ENCODE measurements at places on chromosomes 6 and 20.

DNA sequence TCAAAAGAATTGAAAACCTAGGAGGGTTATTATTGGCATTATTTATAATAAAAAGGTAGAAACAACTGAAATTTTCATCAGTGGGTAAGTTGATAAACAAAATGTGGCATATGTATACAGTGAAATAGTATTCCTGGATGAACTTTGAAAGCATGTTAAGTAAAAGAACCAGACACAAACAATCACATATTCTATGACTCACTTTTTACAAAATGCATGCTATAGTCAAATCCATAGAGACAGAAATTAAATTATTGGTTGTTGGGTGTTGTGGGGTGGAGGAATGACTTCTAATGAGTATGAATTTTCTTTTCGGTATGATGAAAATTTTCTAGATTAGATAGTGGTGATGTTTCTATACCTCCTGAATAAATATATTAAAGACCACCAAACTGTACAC lies 94.6 kb downstream of the LRRC1 start:
- peak; percentile 47 for DNase-seq

- no peak for DNase-seq
These were observed 6.4 kb upstream of the ZBTB46 start for GRCh38 chr20:63837479-63837878.

GRCh38 chr6:159981403-159982245 lies 12.7 kb downstream of the IGF2R start:
- DNase-seq = peak; percentile 78

DNA sequence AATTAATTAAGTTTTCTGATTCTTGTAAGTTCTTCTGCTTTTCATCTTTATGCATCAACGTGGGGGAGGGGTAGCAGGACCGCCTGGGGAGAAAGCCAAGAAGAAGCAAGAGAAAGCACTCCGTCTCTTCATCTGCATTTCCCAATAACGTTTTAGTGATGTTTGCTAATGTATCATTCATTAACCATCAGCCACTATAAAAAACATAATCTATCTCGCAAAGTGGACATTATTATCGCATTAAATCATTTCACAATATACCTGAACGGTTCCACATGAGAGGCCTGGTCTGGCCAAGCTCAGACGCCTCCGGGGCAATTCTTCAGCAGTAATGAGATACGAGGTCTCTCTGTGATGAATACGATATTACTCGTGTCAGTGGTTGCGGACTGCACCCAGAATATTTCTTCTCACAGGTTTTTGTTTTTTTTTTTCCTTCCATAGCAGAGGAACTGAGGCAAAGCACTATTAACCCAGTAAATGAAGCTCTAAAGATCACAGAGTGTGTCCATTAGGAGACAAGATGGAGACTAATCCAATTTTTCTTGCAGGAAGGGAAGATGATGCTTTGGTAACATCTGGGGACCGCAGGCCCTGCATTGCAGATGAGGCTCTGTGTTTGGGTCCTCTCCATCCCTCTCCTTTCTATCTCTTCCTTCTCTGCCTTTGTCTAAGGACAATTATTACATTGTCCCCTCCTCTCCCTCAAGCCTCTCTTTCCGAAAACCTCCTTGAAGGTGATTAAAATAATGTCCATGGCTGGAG lies 156.1 kb downstream of the SLC35B3 start:
- DNase-seq = no peak

GRCh38 chr6:117232196-117232595 lies 33.2 kb upstream of the VGLL2 start:
- DNase-seq = no peak

DNA sequence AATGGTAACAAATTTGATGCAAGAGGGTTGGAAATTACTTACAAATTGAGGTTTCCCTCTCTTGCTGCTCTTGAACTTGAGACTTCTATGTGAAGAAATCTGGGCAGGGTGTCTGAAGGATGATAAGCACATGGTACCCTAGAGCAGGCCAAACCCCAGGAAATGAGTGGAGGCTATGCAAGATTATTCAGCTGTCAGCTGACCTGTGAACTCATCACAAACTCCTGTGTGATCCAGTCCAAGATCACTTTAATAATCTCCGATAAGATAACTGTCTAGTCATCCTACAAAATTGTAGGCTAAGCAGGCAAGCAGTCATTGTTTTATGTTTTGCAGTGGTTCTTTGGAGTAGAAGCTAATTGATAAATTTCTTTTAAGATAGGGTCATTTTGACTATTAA lies 213.1 kb downstream of the BTBD3 start:
- DNase-seq = peak; percentile 81

GRCh38 chr6:114997813-114998292 lies 655.0 kb upstream of the HS3ST5 start:
- no peak for DNase-seq

DNA sequence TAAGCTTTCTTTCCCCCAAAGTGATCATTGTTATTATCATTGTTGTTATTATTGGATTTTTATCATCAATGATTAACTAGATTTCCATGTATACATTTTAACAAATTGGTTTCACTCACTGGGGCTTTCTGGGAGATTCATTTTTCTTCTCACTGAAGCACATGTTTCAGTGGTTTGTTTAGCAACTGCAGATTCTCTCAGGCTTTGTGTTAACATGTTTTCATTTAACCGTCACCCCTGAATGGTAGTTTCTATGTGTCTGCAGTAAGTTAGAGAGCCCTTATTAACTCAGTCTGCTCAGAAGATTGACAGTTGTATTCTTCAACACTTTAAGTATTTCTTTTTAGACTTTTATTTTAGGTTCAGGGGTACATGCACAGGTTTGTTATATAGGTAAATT lies 12.4 kb downstream of the ZKSCAN4 start:
- DNase-seq = no peak

GRCh38 chr20:50304923-50305635 lies 114.4 kb downstream of the CEBPB start:
- DNase-seq = peak; percentile 86

GRCh38 chr20:48057251-48057650 lies 272.0 kb upstream of the SULF2 start:
- DNase-seq = no peak
